ENCODE measurements at places on chromosomes 5 and 9.

DNA sequence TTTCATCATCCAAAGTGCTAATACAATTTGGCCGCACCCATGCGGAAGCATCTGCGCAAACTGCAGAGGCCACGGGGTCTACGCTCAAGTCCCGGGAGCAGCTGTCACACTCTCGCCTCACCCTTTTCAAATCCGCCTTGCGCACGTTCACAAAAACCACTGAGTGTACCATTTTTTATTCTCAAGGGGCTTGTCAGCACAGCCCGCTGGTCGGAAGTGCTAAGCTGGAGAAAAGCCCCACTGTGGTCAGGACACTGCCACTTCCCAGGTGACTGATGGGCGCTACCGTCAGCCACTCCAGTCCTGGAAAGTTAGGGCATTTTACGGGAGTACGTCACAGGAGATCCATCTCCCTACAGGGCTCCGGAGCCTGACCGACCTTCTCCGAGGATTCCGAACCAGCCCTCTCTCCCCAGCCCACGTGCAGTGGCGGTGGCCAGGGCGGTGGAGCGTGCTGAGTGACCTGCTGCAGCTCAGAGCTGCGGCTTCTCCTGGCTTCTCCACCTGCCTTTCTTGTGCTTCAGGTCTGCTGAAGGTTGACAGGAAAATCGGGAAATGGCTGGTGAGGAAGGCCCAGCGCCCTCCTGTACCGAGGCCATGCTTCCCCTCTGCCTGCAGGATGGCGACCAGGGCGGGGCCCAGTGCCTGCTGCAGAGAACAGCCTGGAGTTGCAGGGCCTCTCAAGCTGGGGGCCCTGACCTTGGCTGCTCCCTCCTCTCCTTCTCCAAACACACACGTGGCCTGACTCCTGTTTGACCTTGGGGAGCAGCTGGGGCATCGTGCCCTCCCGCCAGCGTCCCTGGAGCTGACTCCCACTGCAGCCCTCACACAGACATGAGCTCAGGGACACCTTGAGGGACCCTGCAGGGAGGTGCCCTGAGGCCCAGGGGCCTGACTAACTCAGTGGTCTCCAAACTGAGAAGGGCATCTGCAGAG, 14.3 kb downstream of the RASGEF1C start:
- DNase-seq, result no peak

- DNase-seq, result no peak
Measured at GRCh38 chr5:42962124-42962523, 78.0 kb downstream of the ANXA2R start.

DNA sequence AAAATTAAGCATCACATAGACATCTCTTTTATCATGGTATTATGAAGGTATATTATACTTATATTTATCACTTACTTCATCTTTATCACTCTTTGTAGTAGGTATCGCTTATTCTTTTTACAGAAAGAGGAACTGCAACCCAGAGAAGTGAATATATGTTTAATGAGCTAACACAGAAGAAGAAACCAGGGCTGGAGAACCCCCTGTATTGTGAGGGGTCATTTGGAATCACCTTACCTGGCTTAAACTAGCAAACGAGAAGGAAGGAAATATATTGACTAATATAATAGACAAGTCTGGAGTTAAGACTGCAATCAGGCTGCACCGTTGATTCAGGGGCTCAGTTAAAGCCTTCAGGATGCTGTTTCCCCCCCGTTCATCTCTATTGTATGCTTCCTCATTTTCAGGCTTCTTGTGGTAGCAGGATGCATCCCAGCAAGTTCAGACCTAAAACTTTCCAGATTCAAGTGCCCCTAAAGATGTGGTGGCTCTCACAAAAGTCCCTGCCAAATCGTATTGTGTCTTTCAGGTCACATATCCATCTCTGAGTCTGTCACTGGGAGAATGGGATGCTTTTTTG, 146.4 kb downstream of the GCNT1 start:
- no peak for DNase-seq

DNA sequence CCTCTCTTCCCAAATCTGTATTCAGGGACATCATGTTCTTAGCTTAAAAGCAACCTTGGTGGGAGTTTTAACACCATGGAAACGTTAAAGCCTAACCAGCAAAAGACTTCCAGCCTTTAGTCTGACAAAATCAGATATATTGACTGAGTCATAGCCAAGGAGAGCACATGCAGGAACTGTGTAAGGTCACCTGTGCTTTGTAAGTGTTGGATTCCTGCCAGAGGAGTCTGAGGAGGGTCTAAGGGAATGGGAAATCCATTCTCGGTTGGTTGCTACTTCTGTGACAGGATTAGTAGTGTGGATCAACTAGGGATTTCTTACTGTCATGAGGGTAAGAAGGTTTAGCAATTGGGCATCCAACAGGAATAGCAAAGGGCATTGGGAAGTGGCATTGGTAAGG, 142.0 kb upstream of the CHD1 start:
- DNase-seq, result no peak

GRCh38 chr5:170430256-170430655, 41.1 kb upstream of the KCNMB1 start:
- DNase-seq, result no peak

DNA sequence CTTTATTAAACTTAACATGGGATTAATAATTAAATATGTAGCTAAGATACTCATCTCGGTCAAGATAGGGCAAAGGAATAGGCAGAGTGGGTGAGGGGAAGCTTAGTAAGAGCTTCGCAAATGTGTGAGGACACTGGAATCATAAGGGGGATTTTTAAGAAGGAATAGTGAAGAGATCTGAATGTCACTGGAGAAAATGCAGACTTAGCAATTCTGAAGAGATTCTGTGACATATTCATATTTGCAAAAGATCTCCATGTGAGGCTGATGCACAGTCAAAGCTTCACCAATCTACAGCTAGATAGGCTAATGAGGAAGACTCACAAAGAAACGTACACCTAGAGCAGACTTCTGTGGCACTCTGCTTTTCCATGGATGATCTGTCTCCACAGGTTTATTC, 1202.8 kb upstream of the CDH6 start:
- no peak for DNase-seq
